NCI-H460 (cell line): ENCODE measurements at places on chromosomes 4 and X.

- DNase-seq, result no peak
Measured at GRCh38 chr4:152138451-152138850, 377.6 kb upstream of the GATB start.

DNA sequence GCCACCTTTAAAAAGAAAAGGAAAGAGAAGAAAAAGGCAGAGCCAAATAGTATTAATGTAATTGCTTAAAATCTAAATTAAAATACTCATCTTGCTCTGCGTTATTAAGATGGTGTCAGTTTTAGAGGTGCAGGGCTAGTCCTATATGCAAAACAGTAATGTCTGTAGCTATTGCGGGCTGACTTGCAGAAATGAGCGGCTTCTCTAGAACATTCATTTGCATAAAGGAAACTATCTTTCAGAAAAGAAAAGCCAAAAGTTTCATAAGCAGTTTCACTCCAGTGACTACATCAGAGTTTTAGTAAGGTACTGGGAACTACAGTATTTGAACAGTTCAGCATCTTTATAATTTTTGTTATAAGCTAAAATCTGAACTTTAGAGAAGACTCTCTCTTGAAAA lies 6.0 kb downstream of the SMAD1 start:
- no peak for DNase-seq

- no peak for DNase-seq
Measured at GRCh38 chr4:30972542-30972941, 252.4 kb downstream of the PCDH7 start.

DNA sequence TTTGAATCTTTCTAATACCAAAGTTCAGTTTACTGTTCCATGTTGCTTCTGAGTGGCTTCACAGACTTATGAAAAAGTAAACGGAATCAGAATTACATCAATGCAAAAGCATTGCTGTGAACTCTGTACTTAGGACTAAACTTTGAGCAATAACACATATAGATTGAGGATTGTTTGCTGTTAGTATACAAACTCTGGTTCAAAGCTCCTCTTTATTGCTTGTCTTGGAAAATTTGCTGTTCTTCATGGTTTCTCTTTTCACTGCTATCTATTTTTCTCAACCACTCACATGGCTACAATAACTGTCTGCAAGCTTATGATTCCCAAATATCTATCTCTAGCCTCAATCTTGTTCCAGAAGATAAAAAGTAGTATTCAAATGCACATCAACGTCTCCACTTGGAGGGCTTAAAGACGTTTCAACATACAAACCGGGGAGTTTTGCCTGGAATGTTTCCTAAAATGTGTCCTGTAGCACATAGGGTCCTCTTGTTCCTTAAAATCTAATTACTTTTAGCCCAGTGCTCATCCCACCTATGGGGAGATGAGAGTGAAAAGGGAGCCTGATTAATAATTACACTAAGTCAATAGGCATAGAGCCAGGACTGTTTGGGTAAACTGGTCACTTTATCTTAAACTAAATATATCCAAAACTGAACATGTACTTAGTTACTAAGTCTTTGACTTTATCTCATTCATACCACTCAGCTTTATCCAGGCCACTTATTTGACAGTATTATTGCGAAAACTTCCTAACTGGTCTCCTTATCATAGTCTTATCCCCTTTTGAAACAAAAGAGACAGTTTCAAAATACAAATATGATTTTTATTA lies 3.6 kb upstream of the AFP start:
- DNase-seq, result no peak

DNA sequence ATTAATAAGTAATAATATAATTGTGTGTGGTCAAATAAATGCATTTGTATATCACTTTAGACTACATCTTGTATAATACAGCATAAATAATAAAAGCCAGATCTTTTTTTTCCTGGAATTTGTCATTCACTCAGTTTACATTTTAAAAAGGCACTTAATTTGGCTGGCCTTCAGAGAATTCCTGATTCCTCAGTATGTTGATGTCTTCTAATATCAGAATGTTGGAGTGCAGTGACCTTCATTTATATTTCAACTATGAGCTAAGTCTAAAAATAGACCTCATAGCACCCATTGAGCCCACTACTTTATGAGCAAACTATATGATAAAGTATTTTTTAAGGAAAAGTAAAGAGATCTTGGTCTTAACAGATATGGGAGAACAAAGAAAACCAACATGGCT lies 27.8 kb downstream of the ZNF330 start:
- DNase-seq, result no peak

GRCh38 chr4:77818073-77818601 lies 1.0 kb downstream of the CNOT6L start:
- DNase-seq, result peak; percentile 62
